ENCODE measurements at places on chromosomes 5 and 9.
A peak's percentile ranks its signal among the peaks of the same experiment; 100 is the strongest.

- DNase-seq = no peak
Observed at GRCh38 chr9:125075997-125076396, 67.3 kb downstream of the SCAI start.

DNA sequence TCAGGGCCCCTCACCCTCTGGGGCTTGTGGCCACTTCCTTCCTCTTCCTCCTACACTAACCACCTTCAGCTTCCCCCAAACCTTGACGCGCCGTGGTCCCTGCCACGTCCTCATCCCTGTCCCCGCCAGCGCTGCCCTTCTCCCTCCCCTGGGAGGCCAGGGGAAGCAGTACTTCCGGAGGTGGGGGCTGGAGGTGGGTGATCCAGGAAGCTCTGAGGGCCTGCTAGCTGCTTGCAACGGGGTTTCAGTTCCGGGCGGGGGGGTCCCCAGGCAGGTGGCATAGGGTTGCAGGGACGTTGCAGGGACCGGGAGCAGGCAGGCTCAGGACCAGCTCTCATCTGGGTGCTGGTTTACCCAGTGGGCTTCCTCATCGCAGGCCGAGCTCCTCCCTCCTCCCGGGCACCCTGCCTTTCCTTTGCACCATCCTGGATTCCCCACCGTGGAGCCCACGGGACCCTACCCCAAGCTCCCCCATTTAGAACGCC lies 70.0 kb downstream of the RXRA start:
- peak; percentile 53 for DNase-seq

DNA sequence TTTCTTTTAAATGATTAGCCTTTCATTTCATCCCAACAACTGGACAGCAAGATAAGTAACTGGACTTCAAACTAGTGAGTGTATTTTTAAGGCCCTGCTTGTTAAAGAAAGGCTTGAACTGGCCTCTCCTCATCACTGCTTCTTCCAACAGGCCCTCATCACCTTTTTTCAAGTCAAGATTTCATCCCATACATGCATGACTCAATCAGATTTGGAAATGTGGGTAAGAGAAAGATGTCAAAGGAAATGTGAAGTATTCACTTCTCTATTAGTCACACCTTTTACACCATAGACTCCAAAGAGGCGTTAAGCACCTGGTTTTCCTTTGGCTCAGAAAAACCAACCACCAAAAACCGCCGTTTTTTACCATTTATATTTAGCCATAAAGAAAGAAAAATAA lies 4.9 kb downstream of the NR4A3 start:
- DNase-seq = no peak

GRCh38 chr9:70415476-70415875 lies 1.0 kb upstream of the KLF9 start:
- no peak for DNase-seq

DNA sequence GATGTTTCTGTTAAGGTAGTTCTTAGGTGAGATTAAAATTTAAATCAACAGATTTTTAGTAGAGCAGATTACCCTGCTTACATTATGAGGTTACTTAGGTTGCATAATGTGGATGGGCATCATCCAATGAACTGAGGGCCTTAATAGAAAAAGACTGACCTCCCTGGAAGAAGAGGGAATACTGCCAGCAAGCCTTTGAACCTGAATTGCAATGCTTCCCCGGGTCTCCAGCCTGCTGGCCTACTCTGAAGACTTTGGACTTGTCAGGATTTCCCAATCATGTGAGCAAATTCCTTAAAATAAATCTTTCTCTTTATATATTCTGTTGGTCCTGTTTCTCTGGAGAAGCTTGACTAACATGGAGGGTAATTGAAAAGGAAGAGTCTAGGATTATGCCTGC lies 542.1 kb upstream of the ARRDC3 start:
- DNase-seq = no peak

GRCh38 chr9:97528529-97529230 lies 27.2 kb downstream of the TMOD1 start:
- DNase-seq = no peak

DNA sequence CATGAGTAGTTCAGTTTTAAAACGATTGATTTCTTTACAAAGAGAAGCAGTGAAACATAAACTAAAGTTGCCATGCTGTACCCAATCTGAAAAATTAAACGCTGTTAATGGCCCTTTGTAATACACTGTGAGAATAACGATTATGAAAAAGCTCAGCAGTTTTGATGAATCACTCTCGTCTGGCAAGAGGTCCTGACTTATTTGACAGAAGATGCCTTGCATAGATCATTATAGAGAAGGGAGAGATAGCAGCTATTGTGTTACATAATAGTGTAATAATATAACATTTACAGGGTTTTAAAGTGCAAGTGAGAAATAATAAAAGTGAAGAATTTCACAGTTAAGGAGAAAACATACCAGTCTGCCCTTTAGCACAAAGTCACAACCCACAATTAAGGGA lies 361.5 kb upstream of the CDH10 start:
- no peak for DNase-seq

DNA sequence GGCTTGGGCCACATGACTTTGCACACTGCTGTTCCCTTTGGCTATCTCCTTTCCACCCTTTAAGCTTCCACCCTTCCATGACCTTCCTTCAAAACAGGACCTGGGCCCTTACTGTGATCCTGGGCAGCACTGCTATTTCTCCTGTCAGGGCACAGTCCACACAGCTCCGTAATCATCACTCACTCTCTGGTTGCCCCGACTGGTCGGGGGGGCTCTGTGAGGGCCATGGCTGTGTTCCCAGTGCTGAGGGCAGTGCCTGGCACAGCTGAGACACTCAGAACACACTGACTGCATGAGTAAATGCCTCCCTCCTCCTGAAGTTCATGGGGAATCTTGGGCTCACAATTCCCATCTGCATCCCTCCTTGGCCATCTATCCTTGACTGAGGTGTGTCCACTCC lies 12.2 kb downstream of the TRAF1 start:
- no peak for DNase-seq

DNA sequence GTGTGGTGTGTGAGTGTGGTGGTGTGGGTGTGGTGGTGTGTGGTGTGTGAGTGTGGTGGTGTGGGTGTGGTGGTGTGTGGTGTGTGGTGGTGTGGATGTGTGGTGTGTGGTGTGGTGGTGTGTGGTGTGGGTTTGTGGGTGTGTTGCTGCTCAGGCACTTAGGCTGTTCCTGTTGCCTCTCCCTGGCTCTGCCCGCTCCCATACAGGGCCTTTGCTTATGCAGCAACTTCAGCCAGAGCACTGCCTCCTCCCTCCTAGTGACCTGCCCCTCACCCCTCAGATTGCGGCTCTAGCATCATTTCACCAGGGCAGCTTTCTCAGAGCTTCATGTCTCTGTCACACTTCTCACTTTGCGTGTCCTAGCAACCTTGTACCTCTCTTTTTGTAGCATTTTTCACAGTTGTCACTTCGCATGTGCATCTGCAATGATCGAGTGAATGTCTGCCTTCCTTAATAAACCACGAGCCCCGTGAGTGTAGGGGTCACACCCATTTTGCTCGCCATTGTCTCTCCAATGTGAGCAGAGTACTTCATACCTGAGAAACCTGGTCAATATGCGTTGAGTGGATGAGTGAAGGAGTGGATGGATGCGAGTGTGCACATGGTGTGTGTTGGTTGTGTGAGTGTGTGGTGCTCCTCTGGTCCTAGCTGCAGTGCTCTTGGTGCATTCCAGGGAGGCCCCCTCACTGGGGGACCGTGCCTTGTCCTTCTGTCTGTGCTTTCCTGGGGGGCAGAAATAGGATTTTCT lies 167.9 kb upstream of the PANK3 start:
- no peak for DNase-seq

- no peak for DNase-seq
Observed at GRCh38 chr5:55915783-55916182, 64.6 kb downstream of the IL31RA start.

DNA sequence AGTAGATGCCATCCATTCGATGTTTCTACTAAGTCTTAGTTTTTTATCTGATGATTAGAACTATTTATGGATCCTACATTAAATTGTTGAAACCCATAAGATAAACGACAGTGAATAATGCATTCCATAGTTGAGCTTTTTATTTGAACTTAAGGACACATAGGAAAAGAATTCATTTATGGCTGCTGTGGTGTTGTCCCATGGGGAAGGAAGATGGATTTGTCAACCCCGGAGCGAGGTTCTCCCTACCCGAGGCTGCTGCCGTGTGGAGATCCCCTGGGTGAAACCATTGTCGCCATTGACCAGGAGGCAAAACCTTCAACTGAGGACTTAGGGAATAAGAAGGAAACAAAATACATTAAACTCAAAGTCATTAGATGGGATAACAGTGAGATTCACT lies 146.7 kb downstream of the PRDM6 start:
- DNase-seq = no peak

- DNase-seq = no peak
Observed at GRCh38 chr9:26163931-26164330, 485.7 kb upstream of the TUSC1 start.

- DNase-seq = no peak
Observed at GRCh38 chr5:107431998-107432397, 238.7 kb downstream of the EFNA5 start.

- DNase-seq = no peak
Observed at GRCh38 chr9:88777498-88778312, 213.6 kb upstream of the S1PR3 start.

DNA sequence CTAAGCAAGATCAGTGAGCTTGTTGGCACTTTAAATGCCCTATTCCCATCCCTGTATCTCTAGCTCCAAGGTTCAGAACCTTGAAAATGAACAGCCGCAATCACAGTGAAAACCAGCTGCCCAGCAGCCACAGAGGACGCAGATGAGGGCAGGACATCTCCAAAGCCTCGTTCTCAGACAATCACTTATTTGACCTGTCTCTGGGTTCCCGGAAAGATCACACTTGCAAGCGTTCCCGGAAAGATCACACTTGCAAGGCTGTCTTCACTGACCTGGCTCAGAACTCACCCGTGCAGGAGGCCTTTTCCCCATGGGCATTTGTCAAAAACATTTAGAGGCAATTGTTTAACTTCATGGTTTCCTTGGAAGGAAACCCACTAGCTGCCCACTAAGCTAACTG lies 25.7 kb downstream of the IPPK start:
- DNase-seq = no peak

- no peak for DNase-seq
Observed at GRCh38 chr5:112710896-112711295, 26.8 kb upstream of the APC start.

GRCh38 chr5:109709225-109709624 lies 19.5 kb downstream of the MAN2A1 start:
- DNase-seq = no peak

GRCh38 chr5:172478256-172478655 lies 23.9 kb upstream of the SH3PXD2B start:
- no peak for DNase-seq

DNA sequence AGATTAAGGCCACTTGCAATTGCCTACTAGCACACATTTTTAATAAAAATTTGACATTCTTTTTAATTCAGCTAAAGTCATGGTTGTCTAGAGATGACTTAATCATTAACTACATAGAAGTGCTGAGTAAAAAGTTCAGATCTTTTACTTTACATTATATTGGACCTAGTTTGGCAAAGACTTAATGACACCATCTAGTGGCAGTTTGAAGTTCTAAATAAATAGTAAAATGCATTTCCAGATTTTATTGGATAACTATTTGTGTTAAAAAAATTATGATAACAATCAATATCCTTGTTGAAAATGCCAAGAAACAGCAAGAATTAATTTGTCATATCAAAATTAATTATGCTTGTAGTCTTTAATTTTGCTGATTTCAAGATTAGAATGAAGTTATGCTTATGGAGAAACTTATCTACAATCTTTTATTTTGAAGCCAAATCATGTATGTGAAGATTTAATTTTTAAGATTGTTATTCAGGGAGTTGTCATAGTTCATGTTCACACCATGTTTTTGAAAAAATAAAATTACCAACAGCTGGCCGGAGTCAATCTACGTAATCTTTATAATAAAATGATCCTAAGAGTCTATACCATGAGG lies 69.6 kb upstream of the PJA2 start:
- DNase-seq = no peak

DNA sequence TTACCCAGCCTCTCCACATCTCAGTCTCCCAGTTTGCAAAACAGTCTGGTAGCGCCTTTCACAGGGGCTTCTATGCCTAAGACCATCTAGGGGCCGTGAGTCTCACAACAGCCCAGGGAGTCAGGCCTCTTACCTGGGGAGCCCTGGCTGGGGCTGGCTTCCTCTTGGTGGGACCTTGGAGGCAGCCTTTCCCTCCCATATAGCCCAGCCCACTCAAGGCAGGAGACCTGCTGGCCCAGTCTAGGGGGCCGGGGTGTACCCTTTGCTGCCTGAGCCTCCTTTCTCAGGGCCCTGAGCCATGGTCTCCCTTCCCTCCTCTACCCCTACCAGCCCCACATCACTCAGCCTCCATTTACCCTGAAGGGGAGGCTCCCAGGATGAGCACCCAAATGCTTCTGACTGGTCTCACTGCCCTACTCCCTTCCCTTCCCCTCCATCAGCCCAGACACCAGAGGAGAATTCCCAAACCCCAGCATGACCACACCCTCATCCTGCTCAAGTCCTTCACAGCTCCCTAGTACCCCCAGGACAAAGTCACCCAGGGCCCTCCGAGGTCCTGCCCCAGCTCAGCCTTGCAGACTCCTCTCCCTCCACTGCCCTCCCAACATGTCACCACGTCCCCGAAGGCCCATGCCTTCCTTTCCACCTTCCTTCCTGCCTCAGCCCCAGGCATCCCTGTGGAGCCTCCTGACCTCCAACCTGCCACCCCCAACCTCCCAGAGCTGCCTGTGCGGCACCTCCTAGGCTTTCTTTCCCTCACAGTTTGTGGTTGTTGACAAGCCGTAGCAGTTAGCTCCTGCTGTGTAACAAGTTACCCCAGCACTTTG lies 55.3 kb downstream of the BARX1 start:
- DNase-seq = no peak

Measured in stimulated activated CD4-positive, alpha-beta T cell treated with anti-CD3 and anti-CD28 coated beads, Interleukin-12 subunit alpha, Interleukin-12 subunit beta, amount 100 ng/mL, for 24 hours (primary cell).